ENCODE measurements at places on chromosomes 2 and 18.

DNA sequence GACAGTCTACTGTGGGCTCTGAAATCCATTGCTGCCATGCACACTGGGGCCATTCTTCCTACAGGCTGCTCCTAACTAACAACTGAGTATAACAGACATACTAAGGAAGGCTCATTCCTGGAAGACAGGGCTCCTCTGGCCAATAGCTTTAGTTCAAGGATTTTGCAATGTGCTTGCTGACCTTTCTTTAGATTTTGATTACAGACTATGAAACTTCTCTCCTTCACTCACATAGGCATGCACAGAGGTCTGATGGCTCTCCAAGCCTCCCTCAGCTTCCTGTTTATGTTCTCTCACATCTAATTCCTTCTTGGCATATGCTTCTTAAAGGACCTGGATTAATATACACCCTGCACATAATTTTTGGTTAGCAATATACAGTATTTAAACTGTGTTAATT lies 34.4 kb upstream of the ROCK1 start:
- no peak for DNase-seq

DNA sequence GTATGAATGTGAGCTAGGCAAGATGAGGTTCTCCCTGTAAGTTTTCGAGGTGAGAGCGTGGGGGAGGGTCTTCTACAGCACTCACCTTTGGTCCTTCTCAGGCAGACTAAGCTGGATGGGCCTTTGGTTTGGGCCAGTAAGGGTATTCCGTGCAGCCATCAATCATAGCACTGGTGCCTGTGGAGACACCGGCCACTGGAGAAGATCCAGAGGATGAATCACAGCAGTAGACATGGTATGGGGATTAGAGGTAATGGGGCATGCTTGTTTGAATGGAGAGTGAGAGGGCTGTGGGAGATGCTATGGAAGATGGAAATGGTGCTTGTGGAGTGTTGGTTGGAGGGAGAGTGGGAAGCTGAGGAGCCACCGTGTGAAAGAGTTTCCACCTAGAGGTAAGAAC lies 16.1 kb downstream of the MAPRE3 start:
- DNase-seq, result no peak

DNA sequence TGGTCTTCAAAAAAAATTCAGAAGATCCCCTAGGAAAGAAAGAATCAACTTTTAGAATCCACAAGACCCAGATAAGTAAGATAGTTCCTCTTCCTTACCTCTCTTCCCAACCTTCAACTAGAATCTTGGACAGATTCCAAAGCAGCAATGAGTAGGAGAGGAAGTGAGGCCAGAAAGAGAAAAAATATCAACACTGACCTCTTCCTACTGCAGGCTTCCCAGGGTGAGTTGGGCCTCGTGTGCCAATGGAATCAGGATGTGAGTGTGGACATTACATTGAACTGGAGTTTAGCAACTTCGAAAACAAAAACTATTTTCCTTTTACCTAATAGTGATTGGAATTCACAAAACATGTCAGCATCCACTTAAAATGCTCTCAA lies 102.5 kb upstream of the PIEZO2 start:
- no peak for DNase-seq

GRCh38 chr2:146251328-146251727 lies 1593.5 kb upstream of the ACVR2A start:
- no peak for DNase-seq

DNA sequence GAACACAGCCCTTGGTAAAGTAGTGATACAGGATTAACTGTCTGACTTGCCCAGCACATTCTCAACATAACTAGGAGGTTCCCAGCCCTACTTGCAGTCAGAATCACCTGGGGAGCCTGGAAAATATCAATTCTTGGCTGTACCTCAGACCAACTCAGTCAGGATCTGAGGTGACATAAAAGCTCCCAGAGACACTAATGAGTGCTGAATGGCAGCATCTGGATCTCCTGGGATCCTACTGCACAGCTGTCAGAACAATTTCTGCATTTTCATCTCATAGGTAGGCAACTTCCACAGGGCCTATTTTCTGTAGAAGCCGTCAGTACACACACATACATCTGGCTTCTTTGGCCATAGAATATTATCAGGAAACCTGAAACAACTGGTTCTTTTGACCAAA lies 138.8 kb downstream of the MYO5B start:
- DNase-seq, result no peak

- no peak for DNase-seq
These were observed 394.7 kb downstream of the FBXO15 start for GRCh38 chr18:73752965-73753364.

DNA sequence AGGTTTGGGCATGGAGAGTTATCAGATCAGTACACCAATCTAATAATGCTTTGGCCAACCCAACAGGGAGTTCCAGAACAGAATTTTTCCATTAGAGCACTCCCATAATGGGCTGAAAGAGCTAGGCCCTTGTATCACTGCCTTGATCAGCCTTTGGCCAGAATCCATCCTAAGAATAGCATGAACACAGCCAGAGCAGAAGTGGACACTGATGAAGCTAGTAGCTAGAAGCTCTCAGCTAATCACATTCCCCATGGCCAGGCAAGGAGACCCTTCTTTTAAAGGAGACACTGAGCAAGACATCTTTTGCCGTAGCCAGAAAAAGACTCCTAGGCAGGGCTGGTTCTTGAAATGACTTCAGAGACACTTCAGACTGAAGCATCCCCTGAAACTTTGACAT lies 236.0 kb downstream of the RAD51AP2 start:
- DNase-seq, result no peak

- no peak for DNase-seq
These were observed 87.0 kb upstream of the ITGA6 start for GRCh38 chr2:172340394-172340793.

DNA sequence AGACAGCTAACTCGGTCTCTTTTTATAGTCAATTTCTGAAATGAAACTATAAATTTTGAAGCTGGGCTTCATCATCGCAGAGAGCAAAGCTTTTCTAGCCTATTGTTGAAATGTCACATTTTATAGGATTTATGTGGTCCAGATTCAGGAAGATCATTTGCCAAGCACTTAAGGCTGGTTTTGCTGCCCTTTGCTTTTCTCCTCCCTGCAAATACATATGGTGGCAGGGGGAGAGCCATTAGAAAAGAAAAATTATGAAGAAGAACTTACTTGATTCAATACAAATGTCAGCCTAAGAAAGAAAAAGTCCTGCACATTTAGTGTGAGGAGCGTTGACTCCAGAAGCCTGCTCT lies 206.9 kb upstream of the NRP2 start:
- DNase-seq, result no peak

DNA sequence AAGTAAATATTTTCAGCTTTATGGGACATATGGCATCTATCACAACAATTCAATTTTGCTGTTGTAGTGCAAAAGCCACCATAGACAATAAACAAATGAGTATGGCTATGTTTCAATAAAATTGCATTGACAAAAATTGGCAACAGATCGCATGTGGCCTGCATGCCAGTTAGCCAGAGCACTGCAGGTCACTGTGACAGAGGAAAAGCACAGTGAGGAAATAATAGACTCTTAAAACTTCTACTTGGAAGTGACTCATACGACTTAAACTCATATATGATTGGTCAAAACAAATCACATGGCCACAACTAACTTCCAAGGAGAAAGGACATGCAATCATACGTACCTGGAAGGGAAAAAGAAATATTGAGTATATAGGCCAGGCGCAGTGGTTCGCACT lies 44.4 kb downstream of the EXOC6B start:
- no peak for DNase-seq

- DNase-seq, result no peak
These were observed 82.9 kb downstream of the POLR1A start for GRCh38 chr2:86022661-86023365.

DNA sequence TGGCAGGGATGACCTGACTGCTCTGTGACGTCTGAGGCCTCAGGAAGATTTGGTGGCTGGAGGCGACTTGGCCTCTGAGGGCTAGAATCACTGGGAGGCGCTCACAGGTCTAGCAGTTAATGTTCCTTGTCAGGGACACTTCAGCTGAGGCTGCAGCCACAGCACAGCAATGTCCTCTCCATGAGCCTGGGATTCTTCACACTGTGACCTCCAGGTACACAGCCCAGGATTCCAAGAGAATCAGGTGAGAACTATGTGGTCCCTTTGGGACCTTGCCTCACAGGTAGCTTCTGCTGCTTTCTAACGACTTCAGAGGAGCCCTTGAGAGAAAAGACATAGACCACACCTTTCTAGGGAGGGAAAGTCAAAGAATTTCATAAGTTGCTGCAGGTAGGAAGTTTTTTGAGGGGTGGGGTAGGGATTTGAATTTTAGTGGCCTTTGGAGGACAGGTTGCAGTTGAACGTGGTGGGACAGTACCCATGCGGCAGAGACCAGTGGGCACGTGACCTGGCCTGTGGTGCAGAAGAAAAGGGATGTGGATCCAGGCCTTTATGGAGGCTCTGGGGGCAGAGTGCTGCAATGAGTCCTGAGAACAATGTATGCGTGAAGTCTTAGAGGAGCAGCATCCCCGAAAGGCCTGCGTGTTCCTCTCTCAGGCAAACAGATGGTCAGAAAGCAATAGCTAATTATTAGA lies 86.2 kb downstream of the LYPD1 start:
- DNase-seq, result no peak

- DNase-seq, result no peak
These were observed 51.7 kb downstream of the SUMO1 start for GRCh38 chr2:202186641-202187202.

DNA sequence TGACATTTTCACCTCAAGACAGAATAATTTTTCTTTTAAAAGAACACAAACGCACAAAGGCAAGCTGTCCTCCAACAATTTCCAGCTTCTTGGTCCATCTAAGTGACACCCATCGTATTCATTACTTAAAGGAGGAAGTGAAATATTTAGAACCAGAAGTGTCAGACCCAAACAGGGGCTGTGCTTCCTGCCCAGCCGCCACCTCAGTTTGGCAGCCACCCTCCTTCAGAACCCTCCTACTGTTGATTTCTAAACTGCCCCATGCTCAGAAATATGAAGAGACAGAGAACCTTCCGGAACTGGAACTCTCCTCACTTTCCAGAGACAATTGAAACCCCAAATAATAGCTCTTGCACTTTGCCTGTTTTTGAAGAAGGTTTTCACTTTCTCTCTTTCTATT lies 734.8 kb upstream of the SALL3 start:
- DNase-seq, result no peak

GRCh38 chr2:36545871-36546416 lies 52.0 kb downstream of the FEZ2 start:
- no peak for DNase-seq

DNA sequence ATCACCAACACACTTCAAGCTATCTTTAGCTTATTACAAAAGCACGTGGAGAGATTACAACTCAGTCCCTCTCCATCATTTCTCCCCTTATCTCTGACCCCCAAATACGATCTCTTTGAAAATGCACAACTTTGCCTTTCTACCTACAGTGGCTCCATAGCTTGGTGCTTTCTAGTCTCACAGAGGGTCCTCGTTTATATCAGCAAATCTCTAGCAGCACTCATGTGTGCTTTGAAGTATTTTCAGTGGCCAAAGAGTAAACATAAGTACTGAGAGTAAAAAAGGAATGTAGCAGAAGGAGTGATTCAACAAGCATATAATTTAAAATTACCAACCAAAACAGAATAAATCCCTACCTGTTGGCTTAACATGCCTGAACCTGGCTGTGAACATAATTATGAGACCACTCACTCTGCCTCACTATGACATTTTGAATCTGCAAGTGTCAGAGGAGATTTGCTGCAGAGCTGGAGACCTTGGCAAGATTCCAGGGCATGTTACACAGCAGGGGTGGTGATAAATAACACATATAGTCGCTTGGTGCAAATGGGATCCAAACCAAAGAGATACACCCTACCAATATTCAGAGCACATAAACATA lies 54.6 kb downstream of the LAMA3 start:
- DNase-seq, result no peak

- no peak for DNase-seq
These were observed 1.7 kb downstream of the KYNU start for GRCh38 chr2:142879151-142879550.

- DNase-seq, result no peak
These were observed 41.4 kb downstream of the AOX1 start for GRCh38 chr2:200627110-200627770.

DNA sequence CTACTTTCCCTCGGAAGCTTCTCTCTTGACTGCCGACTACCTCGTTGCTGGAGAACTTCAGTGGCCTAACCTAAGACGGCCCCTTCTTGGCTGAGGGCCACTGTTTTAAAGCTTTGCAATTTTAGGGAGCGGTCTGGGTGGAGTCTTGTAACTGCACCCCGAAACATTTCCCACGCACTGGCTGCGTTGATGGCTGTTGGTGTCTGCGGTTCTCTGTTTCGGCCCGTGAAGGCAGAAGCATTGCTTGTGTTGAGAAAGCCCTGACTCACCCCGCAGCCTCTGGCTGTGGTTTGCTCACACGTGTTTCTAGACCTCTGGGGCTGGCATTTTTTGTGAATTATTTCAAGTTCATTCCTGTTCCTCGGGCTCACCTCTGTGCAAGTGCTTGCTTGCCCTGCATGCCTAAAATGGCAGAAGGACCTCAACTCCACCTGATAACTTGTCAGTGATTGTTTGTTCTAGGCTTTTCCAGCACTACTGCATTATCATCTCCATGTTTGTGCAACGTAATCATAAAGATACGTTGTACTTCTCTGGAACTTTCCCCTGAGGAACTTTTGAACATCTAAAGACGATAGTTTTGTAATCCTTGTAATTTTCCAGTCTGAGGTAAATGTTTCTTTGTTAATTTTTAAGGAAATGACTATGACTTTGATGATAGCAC lies 94.2 kb upstream of the DLX2 start:
- DNase-seq, result no peak

GRCh38 chr2:121120991-121121390 lies 164.0 kb downstream of the TFCP2L1 start:
- DNase-seq, result no peak

DNA sequence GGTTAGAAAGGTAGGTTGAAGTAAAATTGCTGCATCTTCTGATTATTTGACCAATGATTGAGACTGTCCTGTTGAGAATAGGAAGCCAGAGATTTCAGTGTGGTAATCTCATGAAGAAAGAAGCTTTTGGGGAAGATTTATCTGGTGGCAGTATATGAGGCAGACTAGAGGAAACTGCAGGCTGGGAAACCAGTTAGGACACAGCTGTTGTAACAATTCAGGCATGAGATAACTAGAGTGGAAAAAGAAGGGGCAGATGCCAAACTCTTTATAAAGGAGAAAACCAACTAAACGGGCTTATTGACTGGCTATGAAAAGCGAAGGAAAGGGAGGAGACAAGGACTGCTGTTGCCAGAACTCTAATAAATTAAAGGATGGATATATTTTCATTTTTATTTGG lies 155.6 kb downstream of the TTC27 start:
- DNase-seq, result no peak

DNA sequence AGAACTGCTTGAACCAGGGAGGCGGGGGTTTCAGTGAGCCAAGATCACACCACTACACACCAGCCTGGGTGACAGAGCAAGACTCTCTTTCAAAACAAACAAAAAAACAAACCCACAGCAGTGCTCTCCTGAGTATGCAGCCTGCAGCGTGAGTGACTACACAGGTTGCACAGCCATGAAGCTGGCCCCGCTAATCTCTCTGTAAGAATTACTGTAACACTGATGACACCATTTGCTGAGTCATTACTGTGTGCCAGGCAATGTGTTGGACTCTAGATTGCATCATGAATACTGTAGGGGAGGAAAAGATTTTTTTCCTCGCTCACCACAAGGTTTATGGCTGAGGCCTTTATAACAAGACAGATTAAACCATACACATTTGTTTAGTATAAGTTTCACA lies 118.6 kb upstream of the ATP8B1 start:
- DNase-seq, result no peak

Data from activated B cell treated with CpG ODN at 0.5 μM for 24 hours (primary cell).